Activated naive CD4-positive, alpha-beta T cell treated with anti-CD3 and anti-CD28 coated beads, Interleukin-2, amount 10 ng/mL, durations not matched to agents 7 days and 5 days (primary cell): ENCODE measurements at places on chromosomes 11 and 22.

GRCh38 chr11:134291196-134291595 lies 15.0 kb downstream of the GLB1L3 start:
- no peaks in the 10 kb centered on the region for H3K27me3 ChIP-seq
- no peak for DNase-seq
- no peaks in the 10 kb centered on the region for H3K4me1 ChIP-seq

DNA sequence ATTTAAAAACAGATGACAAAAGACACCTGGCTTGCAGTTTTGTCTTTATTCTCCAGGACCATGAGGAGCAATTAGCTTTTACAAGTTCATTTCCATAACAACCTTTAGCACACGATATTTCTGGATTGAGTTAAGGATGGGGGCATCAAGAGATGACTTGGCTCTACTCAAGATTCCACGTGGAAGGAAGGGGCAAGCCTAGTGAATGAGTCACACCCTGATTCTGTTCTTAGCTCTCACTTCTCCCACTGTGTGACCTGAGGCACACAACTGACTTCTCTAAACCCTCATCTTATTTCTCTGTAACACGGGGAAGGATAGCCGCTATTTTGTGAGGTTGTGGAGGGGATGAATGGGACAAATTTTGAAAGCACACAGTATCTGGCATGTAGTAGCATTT lies 185.5 kb downstream of the KIRREL3 start:
- no peak overlapping the region for H3K27ac ChIP-seq
- H3K4me3 ChIP-seq: no peak overlapping the region
- no peak for DNase-seq
- H3K4me1 ChIP-seq: no peaks in the 10 kb centered on the region

DNA sequence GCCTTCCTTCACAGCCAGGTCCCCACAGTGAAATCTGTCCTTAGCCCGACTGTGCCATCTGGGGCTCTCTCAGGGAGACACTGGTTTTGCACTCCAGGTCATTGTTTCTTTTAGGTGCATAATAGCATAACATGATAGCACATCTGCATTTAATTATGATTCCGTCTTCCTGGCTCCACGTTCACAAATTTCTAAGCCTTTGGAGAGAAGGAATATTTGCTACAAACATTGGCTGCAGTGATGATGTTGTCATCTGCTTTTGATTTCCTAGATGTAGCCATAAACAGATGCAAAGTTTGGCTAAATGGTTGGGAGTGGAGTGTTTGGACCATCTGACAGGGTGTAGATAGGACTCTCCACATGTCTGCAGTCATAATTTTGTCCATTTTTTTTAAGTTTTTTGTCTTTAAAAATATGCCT lies 12.0 kb upstream of the CAT start:
- H3K27me3 ChIP-seq: peaks cover 23% of the 10 kb centered on the region
- peaks cover 7% of the 10 kb centered on the region for H3K4me1 ChIP-seq
- no peak for DNase-seq
- H3K27ac ChIP-seq: no peak overlapping the region
- no peaks in the 10 kb centered on the region for H3K36me3 ChIP-seq

DNA sequence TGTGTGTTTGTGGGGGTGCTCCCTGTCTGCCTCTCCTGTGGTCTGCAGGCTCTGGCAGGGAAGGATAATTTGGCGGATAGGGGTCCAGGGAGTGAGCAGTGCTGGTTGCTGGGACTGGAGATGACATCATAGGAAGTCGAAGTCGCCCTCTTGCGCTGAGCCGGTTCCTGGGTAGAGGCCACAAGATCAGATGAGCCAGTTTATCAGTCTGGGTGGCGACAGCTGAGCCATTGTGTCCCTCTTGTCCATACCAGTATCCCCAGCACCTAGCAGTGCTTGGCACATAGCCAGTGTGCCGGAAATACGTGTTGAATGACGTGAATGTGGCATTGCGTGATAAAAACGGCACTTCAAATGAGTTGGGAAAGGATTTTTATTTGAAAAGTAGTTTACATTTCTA lies 9.8 kb downstream of the APOL5 start:
- DNase-seq: no peak
- H3K4me3 ChIP-seq: no peak overlapping the region
- no peaks in the 10 kb centered on the region for H3K36me3 ChIP-seq
- H3K4me1 ChIP-seq: no peaks in the 10 kb centered on the region
- no peak overlapping the region for H3K27ac ChIP-seq

DNA sequence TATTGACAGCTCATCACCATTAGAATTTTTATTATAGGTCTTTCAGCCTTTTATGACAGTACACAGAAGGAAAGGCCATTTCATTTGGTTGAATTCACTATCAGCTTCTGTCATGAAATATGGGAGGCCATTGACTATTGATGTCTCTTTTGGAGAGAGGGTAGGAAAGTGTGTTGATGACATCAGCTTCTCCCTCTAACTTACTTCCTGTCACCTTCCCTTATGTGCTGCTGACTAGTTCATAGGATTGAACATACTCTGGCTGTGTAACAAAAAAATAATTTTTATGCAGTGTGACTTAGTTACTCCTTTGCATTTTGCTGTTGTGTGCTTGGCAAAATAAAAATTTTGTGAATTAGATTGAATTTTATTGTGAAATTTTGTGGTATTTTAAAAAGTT lies 769.2 kb downstream of the METTL15 start:
- no peak overlapping the region for H3K4me3 ChIP-seq
- DNase-seq: no peak
- no peaks in the 10 kb centered on the region for H3K27me3 ChIP-seq
- H3K27ac ChIP-seq: no peak overlapping the region
- no peaks in the 10 kb centered on the region for H3K4me1 ChIP-seq

DNA sequence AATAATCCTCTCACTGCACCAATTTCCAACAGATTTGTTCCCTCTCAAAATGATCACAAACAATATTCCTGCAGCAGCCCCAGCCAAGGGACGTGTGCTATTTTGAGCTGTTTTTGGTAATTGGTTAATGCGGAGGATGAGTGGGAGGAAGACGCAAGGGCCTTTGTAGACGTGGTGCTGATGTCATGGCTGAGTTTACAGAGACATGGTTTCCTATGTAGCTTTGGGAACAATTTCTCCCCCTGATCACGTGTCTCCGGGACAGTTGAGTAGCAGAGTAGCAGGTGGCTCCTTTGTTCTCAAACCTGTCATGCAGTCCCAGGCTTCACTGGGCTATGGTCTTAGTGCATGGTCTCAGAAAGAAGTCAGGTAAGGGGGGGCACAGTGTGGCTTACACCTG lies 183.2 kb upstream of the NECTIN1 start:
- H3K27ac ChIP-seq: no peak overlapping the region
- H3K4me3 ChIP-seq: no peak overlapping the region
- H3K4me1 ChIP-seq: no peaks in the 10 kb centered on the region
- H3K36me3 ChIP-seq: no peaks in the 10 kb centered on the region
- H3K27me3 ChIP-seq: peaks cover 13% of the 10 kb centered on the region

- peak; percentile 44 for DNase-seq
- H3K27ac ChIP-seq: no peak overlapping the region
- H3K27me3 ChIP-seq: peaks cover 34% of the 10 kb centered on the region
- no peaks in the 10 kb centered on the region for H3K36me3 ChIP-seq
- peaks cover 8% of the 10 kb centered on the region for H3K4me1 ChIP-seq
These were observed 40.2 kb downstream of the DIXDC1 start for GRCh38 chr11:111977146-111978027.

DNA sequence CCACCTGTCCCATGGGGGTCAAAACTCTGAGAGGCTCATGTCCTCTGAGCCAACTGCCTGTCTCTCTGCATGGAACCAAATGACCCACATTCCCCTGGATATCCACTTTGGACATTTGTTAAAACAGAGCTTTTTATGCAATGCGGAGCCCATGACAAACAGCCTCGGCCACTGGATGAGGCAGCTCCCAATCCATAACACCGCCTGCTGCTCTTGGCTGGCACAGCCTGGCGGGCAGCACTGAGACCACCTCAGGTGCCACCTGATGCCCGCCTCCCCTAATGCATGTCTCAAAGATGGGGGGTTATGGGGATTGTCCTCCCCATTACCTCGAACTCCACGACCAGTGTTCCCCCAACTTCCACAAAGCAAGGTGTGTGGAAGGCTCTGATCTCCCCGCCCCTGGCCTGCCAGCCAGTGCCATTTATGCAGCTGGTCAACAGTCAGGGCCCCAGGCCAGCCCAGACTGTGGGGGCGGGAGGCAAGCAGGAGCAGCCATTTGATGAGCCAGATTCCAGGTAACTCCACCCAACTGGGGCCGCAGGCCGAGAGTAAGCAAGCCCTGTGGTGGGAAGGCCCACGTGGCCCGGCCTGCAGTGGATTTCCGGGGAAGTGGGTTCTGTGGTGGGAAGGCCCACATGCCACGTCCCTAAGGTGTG lies 84.2 kb downstream of the PHF21B start:
- peaks cover 3% of the 10 kb centered on the region for H3K27me3 ChIP-seq
- H3K4me3 ChIP-seq: no peak overlapping the region
- no peak overlapping the region for H3K27ac ChIP-seq
- no peaks in the 10 kb centered on the region for H3K4me1 ChIP-seq
- no peaks in the 10 kb centered on the region for H3K36me3 ChIP-seq

DNA sequence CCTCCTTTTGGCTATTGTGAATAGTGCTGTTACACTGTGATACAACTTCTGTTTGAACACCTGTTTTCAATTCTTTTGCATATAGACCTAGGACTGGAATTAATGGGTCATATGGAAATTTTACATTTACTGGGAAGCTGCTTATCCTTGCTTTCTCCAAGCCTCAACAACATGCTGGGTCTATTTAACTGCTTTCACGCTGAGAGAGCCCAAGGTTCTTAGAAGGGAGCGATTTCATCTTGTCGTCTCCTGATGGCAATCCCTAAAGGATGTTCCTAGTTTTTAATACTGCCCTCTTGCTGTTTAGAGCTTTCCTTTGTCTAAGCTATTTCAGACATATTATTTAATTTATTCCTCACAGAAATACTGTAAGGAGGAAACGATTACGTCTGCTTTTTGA lies 15.5 kb downstream of the IRAG1 start:
- no peak overlapping the region for H3K4me3 ChIP-seq
- no peak for DNase-seq
- no peaks in the 10 kb centered on the region for H3K36me3 ChIP-seq
- peaks cover 5% of the 10 kb centered on the region for H3K4me1 ChIP-seq

DNA sequence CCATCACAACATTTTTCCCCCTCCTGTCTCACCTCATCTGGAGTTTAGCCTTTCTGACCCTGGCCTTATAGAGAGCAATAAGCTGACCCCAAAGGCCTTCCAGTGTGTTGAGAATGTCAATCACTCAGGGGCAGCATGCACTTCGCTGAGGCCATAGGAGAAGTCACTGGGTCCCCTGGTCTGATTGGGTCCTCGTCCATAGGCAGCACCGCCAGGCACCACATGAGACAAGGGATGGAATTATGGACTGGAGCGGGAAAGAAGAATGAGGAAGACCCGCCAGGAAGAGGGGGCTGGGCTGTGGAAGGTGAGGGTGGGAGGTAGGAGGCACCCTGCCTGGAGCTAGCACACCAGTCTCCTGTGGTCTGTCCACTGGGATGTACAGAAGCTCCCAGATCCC lies 72.9 kb downstream of the DSCAML1 start:
- H3K36me3 ChIP-seq: no peaks in the 10 kb centered on the region
- no peak overlapping the region for H3K27ac ChIP-seq
- peaks cover 9% of the 10 kb centered on the region for H3K27me3 ChIP-seq
- DNase-seq: no peak

- peaks cover 93% of the 10 kb centered on the region for H3K4me1 ChIP-seq
- peak overlapping the region; percentile 71 for H3K27ac ChIP-seq
- H3K4me3 ChIP-seq: peak overlapping the region; percentile 1
- no peak for DNase-seq
- peaks cover 49% of the 10 kb centered on the region for H3K36me3 ChIP-seq
These were observed 19.4 kb upstream of the TMA7B start for GRCh38 chr22:39940757-39941305.

GRCh38 chr22:37807410-37808293 lies at the start of gene GCAT:
Gene GCAT (plus strand): TSS chr22:37807934. CDS start chr22:37807968, 34 bp downstream.
- H3K4me3 ChIP-seq: peak within 1 kb of the TSS; percentile 76
- peak; percentile 96 for DNase-seq
- H3K27me3 ChIP-seq: peaks cover 71% of the 10 kb centered on the region
- peak within 1 kb of the TSS; percentile 58 for H3K27ac ChIP-seq

- no peak overlapping the region for H3K4me3 ChIP-seq
- peaks cover 10% of the 10 kb centered on the region for H3K4me1 ChIP-seq
These were observed 8.7 kb upstream of the GSTP1 start for GRCh38 chr11:67574938-67575337.

GRCh38 chr11:106914409-106914808 lies 103.9 kb downstream of the GUCY1A2 start:
- no peak overlapping the region for H3K4me3 ChIP-seq
- DNase-seq: no peak
- H3K4me1 ChIP-seq: no peaks in the 10 kb centered on the region
- H3K27me3 ChIP-seq: no peaks in the 10 kb centered on the region

GRCh38 chr11:86193297-86194095 lies 51.1 kb upstream of the EED start:
- H3K36me3 ChIP-seq: peaks cover 9% of the 10 kb centered on the region
- peak; percentile 77 for DNase-seq
- H3K27ac ChIP-seq: peak overlapping the region; percentile 86
- peaks cover 5% of the 10 kb centered on the region for H3K27me3 ChIP-seq
- H3K4me3 ChIP-seq: peak overlapping the region; percentile 62

DNA sequence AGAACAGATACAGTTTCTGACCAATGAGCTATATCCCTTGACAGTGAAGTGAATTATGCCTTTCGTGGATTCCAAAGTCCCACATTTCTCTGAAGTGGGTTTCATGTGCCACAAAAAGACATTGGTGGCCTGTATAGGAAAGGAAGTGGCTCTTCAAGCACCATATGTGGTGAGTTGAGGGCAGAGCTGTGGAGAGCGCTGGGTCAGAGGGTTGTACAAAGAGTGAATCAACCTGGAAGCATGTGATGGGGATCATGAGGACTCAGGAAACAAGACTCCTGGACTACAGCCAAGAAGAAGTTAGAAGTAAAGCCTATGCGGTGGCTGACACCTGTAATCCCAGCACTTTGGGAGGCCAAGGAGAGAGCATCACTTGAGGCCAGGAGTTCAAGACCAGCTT lies 579 bp upstream of the SLC5A4 start:
- no peak for DNase-seq
- no peak overlapping the region for H3K4me3 ChIP-seq
- peaks cover 5% of the 10 kb centered on the region for H3K4me1 ChIP-seq
- H3K27ac ChIP-seq: no peak overlapping the region

GRCh38 chr11:132692891-132693290 lies 839.4 kb downstream of the OPCML start:
- DNase-seq: no peak
- no peak overlapping the region for H3K4me3 ChIP-seq
- H3K27me3 ChIP-seq: no peaks in the 10 kb centered on the region

GRCh38 chr11:72039031-72039855 lies 40.5 kb downstream of the IL18BP start:
- no peak overlapping the region for H3K4me3 ChIP-seq
- H3K36me3 ChIP-seq: peaks cover 27% of the 10 kb centered on the region
- peaks cover 22% of the 10 kb centered on the region for H3K4me1 ChIP-seq
- H3K27ac ChIP-seq: no peak overlapping the region
- no peak for DNase-seq
- no peaks in the 10 kb centered on the region for H3K27me3 ChIP-seq

GRCh38 chr11:73428699-73429098 lies 52.5 kb downstream of the RELT start:
- no peak overlapping the region for H3K4me3 ChIP-seq
- H3K27ac ChIP-seq: no peak overlapping the region
- H3K36me3 ChIP-seq: no peaks in the 10 kb centered on the region
- no peaks in the 10 kb centered on the region for H3K4me1 ChIP-seq
- no peaks in the 10 kb centered on the region for H3K27me3 ChIP-seq
- DNase-seq: no peak
